ENCODE measurements at places on chromosomes 6 and 20. TPM values are rescaled to one million over a fixed set of nuclear protein-coding genes. Genes with fewer than 3 reads are reported as not detected.

DNA sequence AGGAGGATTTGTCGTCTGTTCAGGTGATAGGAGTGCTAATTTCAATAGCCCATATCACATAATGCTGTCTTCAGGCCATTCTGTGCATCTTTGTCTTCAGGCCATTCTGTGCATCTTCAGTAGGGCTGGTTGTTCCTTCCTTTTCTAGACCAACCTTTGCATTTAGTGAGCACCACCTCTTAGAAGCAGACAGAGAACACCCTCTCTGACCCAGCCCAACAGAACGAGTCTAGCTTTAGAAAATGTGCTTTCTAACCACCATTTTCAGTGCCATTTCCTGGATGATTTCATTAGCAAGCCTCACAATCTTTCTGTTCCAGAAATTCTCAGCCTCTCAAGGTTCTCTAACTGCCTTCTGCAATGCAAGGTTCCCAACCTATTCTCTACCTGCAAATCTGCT is 215.3 kb upstream of the KCNQ5 start:
- H3K36me3 ChIP-seq = no peaks in the 10 kb centered on the region
- no peaks in the 10 kb centered on the region for H3K4me1 ChIP-seq
- H3K27ac ChIP-seq = no peak overlapping the region
- DNase-seq = no peak

DNA sequence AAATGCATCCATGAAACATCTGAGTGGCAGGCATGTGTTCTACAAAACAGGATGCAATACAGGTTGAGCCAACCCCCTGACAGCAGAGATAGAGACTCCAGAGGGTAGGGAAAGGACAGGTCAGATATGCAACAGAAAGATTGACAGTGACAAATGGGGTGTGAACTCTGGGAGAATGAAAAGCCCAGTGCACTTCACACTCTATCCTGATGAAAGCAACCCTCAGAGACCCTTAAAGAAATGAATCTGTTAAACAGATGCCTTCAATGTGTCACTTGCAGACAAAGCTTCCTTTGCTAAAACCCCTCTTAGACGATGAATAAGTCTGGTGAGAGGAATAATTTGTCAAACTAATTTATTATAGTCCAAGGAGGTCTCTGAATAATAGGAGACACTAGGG is 89.9 kb downstream of the RFPL4B start:
- no peak for DNase-seq
- H3K27me3 ChIP-seq = no peaks in the 10 kb centered on the region
- no peaks in the 10 kb centered on the region for H3K4me1 ChIP-seq
- H3K4me3 ChIP-seq = no peak overlapping the region
- no peak overlapping the region for H3K27ac ChIP-seq

ARHGAP40 gene
- not detected for total RNA-seq

LAMA4 gene
- total RNA-seq = 9.1 TPM

PTK6 gene
- total RNA-seq = not detected

GPX5 gene
- total RNA-seq = not detected

MMP24 gene
- total RNA-seq = not detected

FABP7 gene
- total RNA-seq = 0.51 TPM
